ENCODE measurements at places on chromosomes 2 and 18. TPM values are rescaled to one million over a fixed set of nuclear protein-coding genes. Genes with fewer than 3 reads are reported as not detected.

FOXI3 gene
- not detected for polyA plus RNA-seq

SNTG2 gene
- polyA plus RNA-seq: 1.2 TPM

DAPL1 gene
- not detected for polyA plus RNA-seq

CTLA4 gene
- polyA plus RNA-seq: 2.3 TPM

MLPH gene
- polyA plus RNA-seq: not detected

All from naive thymus-derived CD8-positive, alpha-beta T cell (primary cell).